Colonic mucosa (tissue), 4 donors: ENCODE measurements at places on chromosomes 1 and 21. TPM values are rescaled to one million over a fixed set of nuclear protein-coding genes. Genes with fewer than 3 reads are reported as not detected.

GUCA2A gene
- total RNA-seq = 959 TPM

DNA sequence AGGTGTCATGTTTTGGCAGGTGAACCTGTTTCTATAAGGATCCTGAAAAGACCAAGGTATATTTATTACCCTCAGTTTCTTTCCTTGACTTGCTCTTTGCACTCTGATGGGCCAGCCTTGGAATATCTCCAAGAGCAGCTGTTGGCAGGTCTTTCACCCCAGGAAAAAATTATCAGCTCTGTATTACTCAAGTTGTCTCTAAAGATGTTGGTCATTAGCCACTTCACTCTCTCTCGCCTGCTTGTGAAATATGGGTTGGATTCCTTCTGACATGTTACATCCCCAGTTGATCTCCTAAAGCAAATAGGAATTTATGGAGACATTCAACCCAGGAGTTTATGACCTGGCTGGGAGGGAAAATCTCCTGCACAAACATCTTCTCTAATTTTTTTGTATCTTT lies 85.9 kb downstream of the KCNJ15 start:
- H3K27me3 ChIP-seq = no peaks in the 10 kb centered on the region
- H3K4me3 ChIP-seq = no peak overlapping the region
- no peak for DNase-seq
- H3K4me1 ChIP-seq = no peaks in the 10 kb centered on the region

- DNase-seq = no peak
- no peaks in the 10 kb centered on the region for H3K36me3 ChIP-seq
- H3K4me3 ChIP-seq = no peak overlapping the region
- no peaks in the 10 kb centered on the region for H3K27me3 ChIP-seq
- no peaks in the 10 kb centered on the region for H3K4me1 ChIP-seq
Observed at GRCh38 chr1:150415800-150416199, 51.9 kb downstream of the RPRD2 start.

INSRR gene
- not detected for total RNA-seq

GRCh38 chr1:103307751-103308150 lies 199.4 kb upstream of the COL11A1 start:
- no peak overlapping the region for H3K27ac ChIP-seq
- H3K4me1 ChIP-seq = no peaks in the 10 kb centered on the region
- no peak for DNase-seq
- no peaks in the 10 kb centered on the region for H3K27me3 ChIP-seq
- H3K4me3 ChIP-seq = no peak overlapping the region

DNA sequence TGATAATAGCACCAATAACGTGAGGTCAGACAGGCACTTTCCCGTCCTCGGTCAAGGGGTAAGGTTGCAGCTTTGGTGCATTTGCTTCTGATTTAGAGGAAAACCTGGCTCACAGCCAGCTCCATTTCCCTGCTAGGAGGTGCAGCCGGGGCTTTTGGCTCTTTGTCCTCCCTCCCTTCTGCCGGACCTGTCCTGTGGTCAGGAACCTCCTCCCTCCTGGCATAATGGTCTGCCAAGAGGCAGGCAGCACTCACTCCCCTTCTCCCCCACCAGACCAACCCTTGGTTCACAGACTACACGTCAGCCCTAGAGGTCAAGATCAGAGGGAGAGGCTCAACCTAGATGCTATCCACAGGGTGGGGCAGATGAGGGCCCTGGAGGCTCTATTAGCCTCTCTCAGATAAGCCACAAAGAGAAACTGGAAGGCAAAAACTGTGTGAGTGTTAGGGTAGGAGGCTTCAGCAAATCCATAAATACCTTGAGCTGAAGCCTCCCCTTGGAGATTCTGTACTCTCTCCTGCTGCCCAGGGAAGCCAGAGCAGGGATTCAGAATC lies 64.8 kb downstream of the PLXNA2 start:
- peaks cover 36% of the 10 kb centered on the region for H3K4me1 ChIP-seq
- H3K4me3 ChIP-seq = no peak overlapping the region
- peak overlapping the region; percentile 76 for H3K27ac ChIP-seq
- DNase-seq = peak; percentile 55
- no peaks in the 10 kb centered on the region for H3K36me3 ChIP-seq
- no peaks in the 10 kb centered on the region for H3K27me3 ChIP-seq

GRCh38 chr1:84012018-84012417 lies 13.1 kb upstream of the TTLL7 start:
- no peaks in the 10 kb centered on the region for H3K27me3 ChIP-seq
- H3K4me1 ChIP-seq = no peaks in the 10 kb centered on the region
- DNase-seq = no peak
- H3K4me3 ChIP-seq = no peak overlapping the region
- no peak overlapping the region for H3K27ac ChIP-seq

GRCh38 chr1:119959268-119960220 lies 63.2 kb upstream of the ADAM30 start:
- no peak overlapping the region for H3K27ac ChIP-seq
- no peak for DNase-seq
- H3K4me1 ChIP-seq = no peaks in the 10 kb centered on the region
- H3K27me3 ChIP-seq = no peaks in the 10 kb centered on the region

DNA sequence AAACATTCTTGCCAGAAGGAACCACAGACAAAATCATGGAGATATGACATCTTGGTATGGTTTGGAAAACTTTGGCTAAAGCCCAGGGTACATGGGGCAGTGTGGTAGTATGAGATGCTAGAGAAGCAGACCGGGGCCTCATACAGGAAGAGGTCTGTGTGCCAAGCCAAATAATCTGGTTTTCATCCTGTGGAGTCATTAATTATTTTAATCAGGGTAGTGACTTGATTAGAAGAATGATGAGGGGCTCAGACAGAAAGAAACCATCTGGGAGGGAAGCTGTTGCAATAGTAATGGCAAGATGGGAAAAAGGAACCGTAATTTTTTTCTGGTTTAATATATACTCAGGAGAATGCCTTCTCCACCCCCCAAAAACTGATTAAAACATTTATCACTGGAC lies 318.0 kb downstream of the BRINP2 start:
- no peak overlapping the region for H3K4me3 ChIP-seq
- H3K27me3 ChIP-seq = no peaks in the 10 kb centered on the region
- no peaks in the 10 kb centered on the region for H3K36me3 ChIP-seq
- no peak for DNase-seq
- no peak overlapping the region for H3K27ac ChIP-seq

DNA sequence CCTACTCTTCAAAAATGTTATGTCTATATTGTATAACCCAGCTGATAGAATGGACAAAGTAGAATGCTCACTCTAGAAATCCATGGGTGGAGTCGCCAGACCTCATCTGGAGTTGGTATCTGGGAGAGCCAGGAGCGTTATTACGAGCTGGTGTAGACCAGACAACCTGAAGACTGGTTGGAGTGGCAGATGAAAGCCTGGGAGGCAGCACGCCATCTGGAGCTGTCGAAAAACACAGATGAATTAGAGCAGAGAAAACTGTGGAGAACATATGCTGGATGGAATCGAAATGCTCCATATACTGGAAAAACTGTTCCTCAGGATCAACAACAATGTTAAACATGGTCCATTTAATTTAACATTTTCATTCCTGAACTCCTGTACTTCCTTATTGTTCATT lies 333.6 kb downstream of the KCTD3 start:
- no peaks in the 10 kb centered on the region for H3K36me3 ChIP-seq
- H3K4me1 ChIP-seq = no peaks in the 10 kb centered on the region

- no peaks in the 10 kb centered on the region for H3K36me3 ChIP-seq
- no peak overlapping the region for H3K4me3 ChIP-seq
- no peaks in the 10 kb centered on the region for H3K27me3 ChIP-seq
Observed at GRCh38 chr1:107250169-107250568, 109.3 kb downstream of the NTNG1 start.
